Suppressor macrophage (primary cell): ENCODE measurements at places on chromosomes 16 and 17.

GRCh38 chr17:27535975-27536374 lies 79.7 kb downstream of the KSR1 start:
- DNase-seq, result no peak

DNA sequence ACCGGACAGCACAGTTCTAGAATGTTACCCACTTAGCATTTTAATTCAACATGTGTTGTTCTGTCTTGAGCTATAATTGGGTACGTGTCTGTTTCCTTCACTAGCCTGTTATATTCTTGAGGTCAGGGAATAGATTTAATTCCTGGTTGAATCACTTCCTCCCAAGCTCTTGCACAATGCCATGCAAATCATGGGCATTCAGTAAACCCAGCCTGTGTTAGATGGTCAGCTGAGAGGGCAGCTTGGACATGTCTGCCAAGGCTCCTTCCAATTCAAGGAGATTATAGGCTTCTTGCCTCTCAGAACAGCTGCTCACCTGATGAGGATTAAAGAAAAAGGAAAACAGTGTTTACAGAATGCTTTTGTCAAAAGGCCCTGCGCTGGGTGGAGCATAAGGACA lies 12.6 kb downstream of the C1QTNF1 start:
- DNase-seq, result peak; percentile 89

DNA sequence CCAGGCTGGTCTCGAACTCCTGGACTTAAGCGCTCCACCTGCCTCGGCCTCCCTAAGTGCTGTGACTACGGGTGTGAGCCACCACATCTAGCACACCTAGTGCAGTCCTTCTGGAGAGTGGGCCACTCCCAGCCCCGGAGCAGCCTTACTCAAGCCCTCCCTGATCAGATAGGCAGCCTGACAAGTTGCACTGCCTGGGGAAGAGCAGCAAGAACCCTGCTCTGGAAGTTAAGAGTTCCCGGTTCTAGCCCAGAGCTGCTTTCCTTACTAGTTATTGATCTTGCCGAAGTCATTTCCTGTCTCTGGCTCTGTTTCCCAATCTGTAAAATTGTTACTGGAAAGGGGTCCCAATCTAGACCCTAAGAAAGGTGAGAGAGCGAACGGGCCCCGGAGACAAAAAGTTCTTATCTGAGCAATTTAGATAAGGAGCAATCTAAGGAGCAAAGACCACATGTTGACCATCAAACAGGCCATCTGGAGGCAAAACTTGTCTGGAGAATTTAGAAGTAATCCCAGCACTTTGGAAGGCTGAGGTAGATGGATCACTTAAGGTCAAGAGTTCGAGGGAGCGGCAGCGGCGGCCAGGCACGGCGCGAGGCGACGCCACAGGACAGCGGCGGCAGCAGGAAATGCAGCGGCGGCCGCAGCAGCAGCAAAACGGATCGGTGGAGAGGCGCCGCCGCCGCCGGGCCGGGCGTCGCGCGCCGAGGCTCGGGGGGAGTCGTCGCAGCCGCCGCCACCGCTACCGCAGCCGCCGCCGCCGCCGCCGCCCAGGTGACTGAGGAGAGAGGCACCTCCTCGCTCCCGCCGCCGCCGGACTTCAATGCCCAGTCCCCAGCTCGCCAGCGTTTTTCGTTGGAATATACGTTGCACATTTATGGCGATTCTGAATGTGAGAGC lies 4.3 kb upstream of the NAGLU start:
- peak; percentile 91 for DNase-seq

DNA sequence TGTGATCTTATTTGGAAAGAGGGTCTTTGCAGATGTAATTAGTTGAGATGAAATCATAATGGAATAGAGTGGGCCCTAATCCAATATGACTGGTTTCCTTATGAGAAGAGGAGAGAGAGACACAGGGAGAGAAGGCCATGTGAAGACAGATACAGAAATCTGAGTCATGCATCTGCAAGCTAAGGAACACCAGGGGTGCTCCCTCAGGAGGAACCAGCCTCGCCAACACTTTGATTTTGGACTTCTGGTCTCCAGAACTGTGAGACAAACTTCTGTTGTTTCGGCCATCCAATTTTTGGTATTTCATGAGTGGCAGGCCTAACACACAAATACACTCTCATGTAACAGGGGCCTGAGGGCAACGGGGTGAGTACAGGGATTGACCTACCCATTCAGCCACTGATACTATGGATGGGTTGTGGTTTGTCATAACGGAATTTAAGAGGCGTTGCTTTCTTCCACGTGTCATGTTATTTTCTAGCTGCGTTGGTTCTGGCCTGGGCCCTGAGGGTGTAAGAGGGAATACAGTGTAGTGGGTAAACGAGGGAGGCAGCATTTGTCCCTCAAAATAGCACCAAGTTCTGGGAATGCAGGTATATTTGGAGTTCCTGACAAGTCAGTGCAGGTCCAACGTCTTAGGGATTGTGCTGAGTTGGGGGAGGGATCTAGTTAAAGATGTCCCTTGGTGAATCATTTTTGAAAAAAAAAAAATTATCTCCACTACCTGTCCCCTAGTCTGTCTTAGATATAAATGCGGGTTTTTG lies 17.7 kb downstream of the PLCG2 start:
- DNase-seq, result no peak

DNA sequence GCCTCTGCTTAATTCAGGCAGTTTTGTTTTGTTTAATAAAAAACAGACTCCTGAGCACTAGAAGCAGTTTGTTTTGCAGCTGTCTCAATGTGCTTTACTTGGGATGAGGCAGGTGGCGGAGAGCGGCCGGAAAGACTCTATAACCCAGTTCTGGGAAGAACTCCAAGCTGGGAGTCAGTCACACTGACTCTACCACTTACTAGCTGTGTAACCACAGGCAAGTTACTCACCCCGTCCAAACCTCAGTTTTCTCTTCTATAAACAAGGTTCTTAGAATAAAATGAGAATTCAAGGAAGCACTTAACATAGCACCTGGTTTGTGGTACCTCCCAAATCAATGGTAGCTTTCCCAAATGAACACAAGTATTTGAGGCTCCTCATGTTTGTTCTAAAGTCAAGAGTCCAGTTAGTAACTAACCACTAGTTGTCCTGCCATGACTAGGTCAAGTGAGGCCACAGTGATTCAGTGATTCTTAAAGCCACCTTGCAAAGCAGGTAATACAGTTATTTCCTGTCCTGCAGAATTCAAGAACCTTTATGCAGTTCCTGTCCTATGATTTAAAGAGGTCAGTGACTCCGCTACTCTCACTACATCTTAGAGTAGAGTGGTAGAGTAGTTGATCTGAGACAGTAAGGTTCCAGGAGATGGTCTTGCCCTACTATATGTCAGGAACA lies 2.7 kb downstream of the TXNDC17 start:
- no peak for DNase-seq

DNA sequence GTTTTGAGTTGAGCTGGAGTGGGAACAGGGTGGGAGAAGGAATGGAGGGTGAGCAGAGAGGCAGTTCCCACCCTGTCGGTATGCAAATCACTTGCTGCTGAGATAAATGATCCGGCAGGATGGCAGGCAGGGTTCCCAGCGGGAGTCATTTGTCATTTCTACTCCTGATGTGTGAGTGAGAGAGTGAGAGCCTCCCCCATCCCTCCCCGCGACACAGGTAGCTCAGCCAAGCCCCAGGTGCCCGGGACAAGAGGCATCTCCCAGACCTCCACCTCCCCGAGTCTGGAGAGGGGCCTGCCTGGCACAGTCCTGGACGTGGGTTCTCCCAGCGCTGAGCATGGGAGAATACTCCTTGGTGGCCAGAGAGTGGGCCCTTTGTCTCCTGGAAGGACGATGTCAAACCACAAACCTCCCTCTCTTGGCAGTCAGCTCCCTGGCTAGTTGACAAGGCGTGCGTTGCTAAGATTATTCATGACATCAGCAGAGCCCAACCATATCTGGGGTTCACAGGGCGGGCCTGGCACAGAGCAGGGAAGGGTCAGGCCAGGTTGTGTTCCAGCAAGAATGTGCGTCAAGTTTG lies 33.7 kb upstream of the TNRC6C start:
- DNase-seq, result no peak

DNA sequence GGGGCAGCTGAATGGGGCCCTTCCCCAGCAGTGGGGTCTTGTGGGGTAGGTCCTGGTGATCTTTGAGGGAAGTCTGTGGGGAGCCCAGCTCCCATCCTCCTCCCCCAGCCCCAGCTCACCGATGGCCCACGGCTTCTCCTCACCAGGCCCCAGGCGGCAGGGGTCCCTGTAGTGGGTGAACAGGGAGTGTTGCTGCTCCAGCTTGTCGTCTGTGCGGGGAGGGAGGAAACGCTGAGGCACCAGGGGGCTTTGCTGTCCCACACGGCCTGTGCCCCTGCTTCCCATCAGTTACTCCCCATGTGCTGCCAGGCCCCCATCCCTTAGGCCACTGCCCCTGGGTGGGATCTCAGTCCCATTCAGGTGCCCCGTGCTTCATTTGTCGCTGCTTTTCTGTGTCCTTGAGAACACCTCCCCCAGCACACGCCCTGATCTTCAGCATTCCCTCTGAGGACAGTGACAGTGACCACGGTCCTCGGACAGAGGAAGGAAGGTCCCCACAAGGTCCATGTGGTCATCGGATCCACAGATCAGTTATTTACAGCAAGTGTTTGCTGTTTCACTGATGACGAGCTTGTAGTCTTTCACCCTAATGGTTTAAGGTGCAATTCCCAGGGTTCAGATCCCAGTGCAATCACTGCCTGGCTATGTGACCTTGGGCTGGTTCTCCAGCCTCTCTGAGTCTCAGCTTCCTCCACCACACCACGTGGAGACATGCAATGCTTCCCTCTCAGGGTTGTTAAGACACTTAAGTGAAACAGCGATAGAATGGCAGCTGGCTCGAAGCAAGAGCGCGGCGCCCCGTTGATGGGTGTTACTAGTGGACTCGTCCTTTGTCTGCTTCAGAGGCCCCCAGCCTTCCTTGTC lies 53.1 kb downstream of the PRMT7 start:
- DNase-seq, result peak; percentile 74

DNA sequence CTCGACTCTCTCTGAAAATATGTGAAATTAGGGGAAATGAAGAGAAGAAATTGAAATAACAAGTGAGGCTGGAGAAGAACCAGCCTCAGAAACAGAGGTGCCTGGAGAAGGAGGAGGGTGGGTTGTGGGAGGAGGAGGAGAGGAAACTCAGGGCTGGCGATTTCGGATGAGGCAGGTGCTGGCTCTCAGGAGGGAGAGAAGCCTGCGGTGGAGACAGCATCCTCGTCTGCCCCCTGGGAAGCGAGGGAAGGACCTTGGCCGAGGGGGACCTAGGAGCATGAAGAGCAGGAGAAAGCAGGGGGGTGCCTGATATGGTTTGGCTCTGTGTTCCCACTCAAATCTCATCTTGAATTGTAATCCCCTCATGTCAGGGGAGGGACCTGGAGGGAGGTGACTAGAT lies 264.7 kb upstream of the TNRC6C start:
- no peak for DNase-seq

DNA sequence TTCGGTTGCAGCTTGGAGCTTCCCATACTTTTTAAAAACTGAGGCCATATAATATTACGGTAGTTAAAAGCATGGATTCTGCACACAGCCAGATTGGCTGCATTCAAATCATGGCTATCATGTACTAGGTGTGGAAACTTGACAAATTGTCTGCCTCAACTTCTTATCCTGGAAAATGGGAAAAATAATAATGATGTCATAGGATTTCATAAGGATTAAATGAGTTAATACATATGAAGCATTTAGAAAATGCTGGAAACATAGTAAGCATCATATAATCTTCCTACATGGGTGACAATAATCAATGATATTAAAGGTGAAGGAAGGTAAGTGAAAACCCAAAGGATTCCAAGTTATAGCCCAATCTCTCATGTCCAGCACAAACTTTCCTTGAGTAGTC lies 588.5 kb upstream of the HSBP1 start:
- DNase-seq, result no peak

DNA sequence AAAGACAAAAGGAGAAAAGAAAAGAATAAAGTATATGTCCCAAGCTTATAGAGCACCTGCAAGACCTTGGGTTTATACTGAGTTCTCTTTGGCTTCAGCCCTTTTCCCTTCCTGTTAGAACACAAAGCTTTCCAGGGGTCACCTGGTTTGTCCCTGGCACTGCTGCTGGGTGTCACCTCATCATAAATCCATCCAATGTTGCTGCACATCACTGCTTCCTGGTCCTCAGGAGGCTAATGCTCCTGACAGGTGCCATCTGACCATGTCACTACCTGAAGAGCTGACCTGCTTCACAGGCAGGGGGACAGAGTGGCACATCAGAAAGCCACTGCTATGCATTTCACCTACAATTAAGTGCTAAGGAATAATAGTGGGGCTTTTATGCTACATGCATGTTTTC lies 164.6 kb upstream of the ELAC2 start:
- DNase-seq, result no peak

- DNase-seq, result no peak
Measured at GRCh38 chr17:60049936-60050335, 28.8 kb downstream of the HEATR6 start.

DNA sequence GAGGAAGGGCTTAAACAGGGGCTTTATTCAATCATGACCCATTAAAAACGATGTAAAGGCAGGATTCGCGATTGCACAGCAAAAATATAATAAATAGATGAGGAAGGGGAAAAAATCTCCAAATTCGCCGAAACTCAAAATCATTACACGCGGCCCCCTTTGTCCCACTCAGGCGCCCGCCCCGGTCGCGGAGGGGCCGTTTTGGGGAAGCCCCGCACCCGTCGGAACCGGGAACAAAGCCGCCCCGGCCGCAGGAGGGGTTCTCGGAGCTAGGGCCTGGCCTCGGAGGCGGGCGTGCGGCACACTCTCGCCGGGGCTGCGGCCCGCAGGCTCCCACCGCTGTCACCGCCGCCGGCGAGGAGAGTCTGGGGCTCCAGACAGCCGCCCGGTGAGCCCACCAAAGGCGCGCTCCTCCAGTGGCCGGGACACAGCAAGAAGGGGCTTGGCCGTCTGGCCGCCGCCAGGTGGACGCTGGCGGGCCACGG lies 521 bp downstream of the C16orf87 start:
- peak; percentile 72 for DNase-seq

DNA sequence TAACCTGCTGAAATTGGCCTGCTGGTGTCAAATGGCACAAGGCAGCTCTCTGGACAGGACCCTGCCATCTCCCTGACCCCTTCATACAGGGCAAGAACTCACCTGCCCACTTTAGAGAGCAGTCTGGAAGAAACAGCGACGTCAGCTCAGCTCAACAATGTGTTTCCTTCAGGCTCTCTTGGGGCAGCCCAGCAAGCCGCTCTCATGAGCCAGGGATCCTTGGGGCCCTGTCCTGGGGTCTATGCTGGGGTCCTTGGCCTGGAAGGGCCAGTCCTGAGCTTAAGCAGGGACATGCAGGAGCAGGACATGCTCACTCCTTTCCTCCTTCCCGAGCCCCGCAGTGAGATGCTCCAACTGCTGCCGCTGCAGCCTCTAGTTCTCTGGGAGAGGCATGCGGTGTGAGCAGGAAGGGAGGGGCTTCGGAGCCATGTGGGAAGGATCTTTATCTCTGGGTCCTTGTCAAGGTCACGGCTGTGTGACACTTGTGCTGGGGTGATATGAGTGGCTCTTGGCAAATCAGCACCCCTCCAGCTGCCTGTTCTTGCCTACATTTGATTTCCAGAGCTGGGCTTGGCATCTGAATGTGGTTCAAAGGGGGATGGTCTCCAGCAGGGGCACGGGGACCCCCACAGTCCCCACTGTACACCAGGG lies 3.4 kb downstream of the C1QTNF1 start:
- no peak for DNase-seq

DNA sequence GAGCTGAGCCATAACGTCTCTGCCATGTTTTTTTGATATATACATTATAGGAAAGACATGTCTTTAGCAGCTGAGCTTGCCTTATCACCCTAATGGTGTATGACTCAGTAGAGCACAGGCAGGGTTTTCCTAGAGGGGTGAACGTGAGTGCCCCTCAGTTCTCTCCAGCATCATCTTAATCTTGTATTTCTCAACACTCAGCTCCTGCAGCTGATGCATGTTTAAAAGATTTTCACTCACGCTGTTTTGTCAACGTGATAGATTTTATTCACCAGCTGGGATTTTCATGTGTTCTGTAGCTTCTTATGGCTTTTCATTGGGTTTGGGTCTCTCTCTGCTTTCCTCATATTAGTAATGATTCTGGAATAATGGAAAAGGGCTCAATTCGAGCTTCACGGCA lies 186.0 kb upstream of the PMFBP1 start:
- DNase-seq, result no peak
